ENCODE measurements at places on chromosomes 2 and 18.
A peak's percentile ranks its signal among the peaks of the same experiment; 100 is the strongest.

- DNase-seq = no peak
Measured at GRCh38 chr18:28541934-28542333, 365.0 kb upstream of the CDH2 start.

GRCh38 chr2:120279708-120280107, 27.1 kb downstream of the RALB start:
- DNase-seq = no peak

GRCh38 chr18:77079954-77080682, 52.5 kb downstream of the MBP start:
- DNase-seq = no peak

DNA sequence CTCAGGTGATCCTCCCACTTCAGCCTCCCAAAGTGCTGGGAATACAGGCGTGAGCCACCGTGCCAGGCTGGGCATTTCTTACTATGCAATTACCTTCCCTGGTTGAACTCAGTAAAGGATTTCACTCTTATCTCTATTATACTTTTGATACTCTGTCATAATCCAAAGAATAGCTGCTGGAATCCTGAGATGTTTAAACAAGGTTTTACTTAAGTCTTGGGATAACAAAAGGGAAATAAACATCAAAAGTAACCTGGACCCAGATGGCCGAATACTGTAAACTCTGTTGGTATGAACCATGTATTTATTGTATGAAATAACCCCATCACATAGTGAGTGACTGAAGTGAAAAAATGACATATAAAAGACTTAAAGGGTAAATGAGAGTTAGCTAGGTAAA, 11.9 kb upstream of the DLX2 start:
- no peak for DNase-seq

DNA sequence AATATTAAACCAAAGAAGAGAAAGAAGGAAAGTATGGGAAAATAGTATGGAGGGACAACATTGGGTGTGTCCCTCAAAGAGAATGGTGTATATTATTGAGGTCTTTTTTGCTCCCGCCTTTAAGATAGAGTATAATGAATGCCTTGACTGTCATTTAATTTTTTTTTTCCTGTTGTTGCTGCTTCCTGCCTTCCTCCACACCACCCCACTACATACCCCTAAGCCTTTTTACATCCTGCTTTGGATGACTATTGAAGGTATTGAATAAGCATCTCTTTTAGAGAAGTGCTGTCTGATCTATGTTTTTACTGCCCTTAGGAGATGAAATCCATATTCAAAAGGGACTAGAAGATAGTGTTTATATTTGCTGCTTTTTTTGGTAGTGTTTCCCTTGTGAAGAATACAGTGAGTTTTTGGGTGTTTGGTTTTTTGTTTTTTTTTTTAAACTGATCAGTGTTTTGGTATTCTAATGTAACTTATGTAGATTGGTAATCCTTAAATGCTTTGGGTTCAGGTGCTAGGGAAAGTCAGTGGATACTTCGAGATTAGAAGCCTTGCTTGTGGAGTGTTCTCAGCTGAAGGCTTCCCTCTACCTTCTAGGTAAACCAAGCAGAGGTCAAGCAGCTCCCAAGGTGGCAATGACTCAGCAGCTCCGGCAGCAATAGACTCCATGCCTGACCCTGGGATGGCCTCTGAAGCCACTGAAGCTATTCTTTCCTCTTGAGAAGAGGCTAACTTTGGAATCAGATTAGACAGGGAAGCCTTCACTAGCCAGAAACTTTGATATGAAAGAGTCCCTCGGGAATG, 5.0 kb downstream of the FZD7 start:
- DNase-seq = no peak

DNA sequence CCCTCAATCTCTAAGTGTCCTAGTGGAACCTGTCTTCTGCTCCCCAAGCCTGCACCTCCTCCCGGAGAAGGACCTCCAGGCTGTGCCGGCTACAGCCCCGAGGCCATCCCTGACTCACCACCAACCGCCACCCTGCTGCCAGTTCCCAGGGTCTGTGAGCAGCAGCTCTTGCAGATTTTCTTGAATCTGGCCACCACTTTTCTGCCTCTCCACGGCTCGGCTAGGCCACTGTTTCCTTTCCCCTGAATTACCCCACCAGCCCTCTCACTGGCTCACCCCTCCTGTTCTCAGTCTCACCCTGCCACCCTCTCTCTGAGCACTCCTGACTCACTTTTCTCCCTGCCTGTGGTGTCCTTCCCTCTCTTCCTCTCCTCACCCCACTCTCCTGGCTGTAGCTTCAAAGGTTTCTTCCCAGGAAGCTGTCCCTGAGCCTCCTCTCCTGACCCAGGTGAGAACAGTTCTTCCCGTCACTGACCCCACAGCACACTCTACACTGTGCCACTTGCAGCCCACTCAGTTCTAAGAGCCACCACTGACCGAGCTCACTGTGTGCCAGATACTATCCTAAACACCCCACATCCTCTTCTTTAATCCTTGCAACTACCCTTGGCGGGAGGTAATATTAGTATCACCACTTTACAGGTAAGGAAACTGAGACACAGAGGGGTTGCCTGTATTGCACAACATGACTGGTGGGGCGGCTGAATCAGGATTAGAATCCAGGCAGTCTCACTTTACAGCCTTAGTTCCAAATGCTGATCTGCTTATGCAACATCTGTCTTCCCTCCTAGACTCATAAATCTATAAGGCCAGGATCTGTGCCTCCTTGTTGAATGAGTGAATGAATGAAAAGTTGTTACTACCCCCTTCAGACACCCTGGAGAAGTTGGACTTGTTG, 111.6 kb downstream of the SMAD7 start:
- no peak for DNase-seq

DNA sequence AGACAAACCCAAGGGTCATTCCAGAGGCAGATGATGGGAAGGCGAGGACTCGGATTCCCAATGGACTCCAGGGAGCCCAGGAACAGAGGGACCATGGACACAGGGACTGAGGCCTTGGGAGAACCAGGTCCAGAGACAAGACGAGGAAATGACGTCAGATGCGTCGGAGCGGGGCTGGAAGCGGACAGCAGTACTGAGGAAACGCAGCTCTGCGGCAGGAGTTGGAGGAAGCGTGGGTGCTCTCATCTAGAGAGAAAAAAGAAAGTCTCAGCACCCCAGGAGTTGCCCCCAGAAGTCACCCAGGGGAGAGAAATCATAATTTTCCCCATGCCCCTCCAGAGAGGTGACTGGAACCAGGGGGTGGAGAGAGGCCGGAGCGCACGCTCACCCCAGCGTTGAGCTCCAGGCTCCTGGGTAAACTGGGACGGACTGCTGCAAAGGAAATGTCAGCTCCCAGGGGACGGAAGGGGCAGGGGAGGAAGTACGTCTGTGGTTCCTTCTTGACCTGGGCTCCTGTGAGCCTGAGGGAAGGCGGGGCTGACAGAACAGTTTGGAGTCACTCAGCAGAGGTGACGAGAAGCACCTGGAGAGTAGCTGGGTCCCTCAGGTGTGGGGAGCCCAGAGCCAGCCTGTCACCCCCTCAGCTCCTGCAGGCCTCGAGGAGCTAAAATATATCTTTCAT, 44.7 kb downstream of the CMPK2 start:
- DNase-seq = no peak

DNA sequence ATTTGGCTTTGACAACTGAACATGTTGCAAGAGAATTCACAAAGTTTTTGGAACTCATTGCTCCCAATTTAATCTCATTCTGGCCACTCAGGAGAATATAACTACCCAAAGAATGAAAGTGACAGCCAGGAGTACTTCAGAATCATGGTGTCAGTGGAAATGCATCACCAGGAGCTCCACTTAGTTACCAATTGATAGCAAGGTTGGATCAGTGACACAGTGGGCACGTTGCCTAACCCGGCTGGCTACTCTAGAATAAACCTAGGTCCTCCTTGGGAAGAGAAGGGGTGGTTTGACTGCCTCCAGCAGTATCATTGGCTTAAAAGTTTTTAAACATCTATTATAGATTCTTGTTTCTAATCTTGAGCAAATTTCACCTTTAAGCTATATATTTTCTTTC, 40.0 kb upstream of the LRP1B start:
- no peak for DNase-seq

DNA sequence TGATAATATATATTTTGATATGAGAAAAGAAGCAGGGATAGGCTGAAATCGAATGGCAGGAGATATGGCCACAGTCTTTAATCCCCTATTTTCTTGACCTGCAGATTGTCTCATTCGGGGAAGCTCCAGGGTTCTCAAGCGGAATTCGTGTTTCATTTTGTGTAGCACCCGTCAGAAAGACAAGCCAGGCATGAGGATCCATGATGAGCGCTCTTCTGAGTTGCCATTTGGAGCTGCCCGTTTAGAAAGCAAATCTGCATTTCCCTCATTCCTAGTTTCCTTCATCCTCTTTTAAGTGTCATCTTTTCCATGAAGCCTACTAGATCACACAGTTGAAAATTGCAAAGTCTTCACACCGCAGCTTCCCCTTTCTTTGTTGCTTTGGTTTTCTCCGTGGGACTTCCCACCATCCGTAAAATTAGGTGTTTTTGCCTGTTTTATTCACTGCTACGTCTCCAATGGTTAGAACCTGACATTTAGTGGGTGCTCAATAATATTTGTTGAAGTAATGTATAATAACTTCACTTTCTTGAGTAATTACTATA, 16.9 kb downstream of the HNMT start:
- no peak for DNase-seq

DNA sequence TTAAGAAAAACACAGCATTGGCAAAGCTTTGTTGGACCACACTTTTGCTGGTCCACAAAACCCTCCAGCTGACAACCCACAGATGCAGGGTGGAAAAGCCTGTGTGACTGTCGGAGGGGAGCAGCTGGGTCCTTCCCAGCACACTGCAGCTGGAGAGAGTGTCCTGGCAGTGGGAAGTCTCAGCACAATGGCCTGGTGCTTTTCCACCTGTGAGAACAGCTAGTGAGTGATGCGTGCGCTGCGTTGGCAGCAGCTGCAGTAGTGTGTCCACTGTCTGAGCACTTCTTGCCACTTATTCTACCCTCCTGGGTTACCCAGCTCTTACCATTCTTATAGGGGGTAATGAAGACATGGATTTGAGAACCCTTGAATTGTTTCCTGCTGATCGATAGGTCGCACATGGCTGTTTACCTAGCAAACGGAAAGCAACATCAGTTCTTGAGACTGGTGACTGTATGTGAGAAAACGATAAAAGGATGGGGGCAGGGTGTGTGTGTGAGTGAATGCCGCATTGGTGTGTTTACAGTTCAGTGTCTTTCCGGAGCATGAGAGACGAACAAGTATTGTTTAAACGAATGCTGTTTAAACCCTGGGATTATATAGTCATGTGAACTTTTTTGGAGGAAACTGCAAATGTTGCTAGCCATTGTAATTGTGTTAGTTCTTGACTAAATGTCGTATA, 69.7 kb downstream of the LYPD6 start:
- DNase-seq = no peak

GRCh38 chr18:62566199-62566598, 43.4 kb downstream of the ZCCHC2 start:
- no peak for DNase-seq

DNA sequence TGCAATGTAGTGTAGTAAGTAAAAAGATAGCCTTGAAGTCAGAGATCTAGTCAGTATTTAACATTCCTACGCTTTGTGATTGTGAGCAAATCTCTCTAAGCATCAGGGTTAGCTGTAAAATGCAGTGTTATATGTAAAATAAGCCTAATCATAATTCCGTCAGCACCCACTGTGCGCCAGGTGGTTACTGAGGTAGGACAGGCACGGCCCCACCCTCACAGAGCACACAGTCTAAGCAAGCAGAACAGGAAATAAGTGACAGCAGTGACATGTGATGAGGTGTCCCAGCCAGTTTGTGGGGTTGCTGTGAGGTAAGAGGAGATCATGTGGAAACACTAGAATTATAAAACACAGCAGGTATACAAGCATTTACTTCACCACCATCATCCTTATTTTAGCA, 267.1 kb downstream of the ICOS start:
- DNase-seq = no peak

GRCh38 chr2:27683390-27684071, 19.8 kb downstream of the SLC4A1AP start:
- peak; percentile 94 for DNase-seq

- no peak for DNase-seq
Measured at GRCh38 chr2:60301726-60302125, 251.7 kb downstream of the BCL11A start.

GRCh38 chr18:23835506-23835905, 146.3 kb downstream of the LAMA3 start:
- DNase-seq = no peak

- no peak for DNase-seq
Measured at GRCh38 chr18:3607309-3608098, 157.5 kb downstream of the TGIF1 start.

DNA sequence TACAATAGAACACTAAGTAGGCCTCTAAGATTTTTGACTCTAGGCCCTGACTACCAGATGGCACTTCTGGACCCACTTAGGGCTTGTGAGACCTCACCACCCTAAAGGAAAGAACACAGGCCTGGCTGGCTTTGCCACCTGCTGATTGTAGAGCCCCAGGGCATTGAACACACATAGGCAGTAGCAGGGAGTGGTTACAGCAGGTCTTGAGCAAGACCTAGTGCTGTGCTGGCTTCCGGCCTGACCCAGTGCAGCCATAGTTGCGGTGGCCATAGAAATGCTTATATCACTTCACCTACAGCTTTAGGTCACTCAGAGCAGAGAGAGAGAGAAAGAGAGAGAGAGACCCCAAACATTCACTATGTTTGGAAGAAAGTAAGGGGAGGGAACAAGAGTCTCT, 223.2 kb downstream of the LRATD1 start:
- DNase-seq = no peak

GRCh38 chr2:197416268-197416667, 18.6 kb downstream of the SF3B1 start:
- no peak for DNase-seq

- no peak for DNase-seq
Measured at GRCh38 chr2:46701152-46701551, 214.5 kb downstream of the MCFD2 start.

GRCh38 chr18:78632111-78632541, 347.5 kb upstream of the SALL3 start:
- DNase-seq = no peak

DNA sequence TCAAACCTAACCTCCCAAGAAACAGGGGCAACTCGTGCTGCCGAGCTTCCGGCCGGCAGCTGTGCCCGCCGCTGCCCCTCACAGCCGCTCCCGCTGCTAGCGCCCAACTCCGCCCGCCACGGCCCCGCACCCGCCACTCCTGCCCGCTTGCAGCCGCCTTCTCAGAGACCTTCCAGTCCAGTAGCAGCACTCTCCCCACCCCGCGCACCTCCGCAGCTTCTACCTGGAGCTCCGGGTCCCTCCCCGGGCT, 722 bp upstream of the C2orf15 start:
- no peak for DNase-seq

- DNase-seq = no peak
Measured at GRCh38 chr2:43227830-43228281, 1.4 kb upstream of the ZFP36L2 start.

DNA sequence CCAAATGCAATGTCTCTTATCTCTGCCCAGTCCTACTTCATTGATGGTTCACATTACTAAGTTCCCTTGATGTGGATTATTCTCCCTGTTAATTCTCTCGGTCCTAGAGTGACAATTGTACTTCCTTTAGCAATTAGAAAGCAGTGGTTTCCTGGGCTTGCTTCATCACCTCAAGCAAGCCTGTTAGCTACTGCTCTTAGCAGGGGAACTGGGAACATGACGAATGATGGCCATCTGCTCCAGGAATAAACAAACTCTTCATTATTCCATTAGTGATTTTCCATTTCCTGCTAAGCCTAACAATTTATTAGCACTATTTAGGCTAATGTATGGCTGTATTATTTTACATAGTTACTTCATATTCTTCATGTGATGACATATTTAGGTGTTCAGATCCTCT, 331.8 kb downstream of the MTX2 start:
- DNase-seq = no peak

- no peak for DNase-seq
Measured at GRCh38 chr18:53838746-53839145, 385.7 kb downstream of the MBD2 start.

Measured in stimulated activated CD8-positive, alpha-beta memory T cell treated with anti-CD3 and anti-CD28 coated beads, Interleukin-4, amount 100 ng/mL, for 48 hours (primary cell).